Umbilical cord (tissue), 2 donors: ENCODE measurements at places on chromosomes 16 and 17. TPM values are rescaled to one million over a fixed set of nuclear protein-coding genes. Genes with fewer than 3 reads are reported as not detected.

PIK3R6 gene
- total RNA-seq = 0.48 TPM

GRCh38 chr17:3635474-3636153 lies 436 bp downstream of the SHPK start:
- DNase-seq = no peak

CSH1 gene
- 0.72 TPM for total RNA-seq

DNA sequence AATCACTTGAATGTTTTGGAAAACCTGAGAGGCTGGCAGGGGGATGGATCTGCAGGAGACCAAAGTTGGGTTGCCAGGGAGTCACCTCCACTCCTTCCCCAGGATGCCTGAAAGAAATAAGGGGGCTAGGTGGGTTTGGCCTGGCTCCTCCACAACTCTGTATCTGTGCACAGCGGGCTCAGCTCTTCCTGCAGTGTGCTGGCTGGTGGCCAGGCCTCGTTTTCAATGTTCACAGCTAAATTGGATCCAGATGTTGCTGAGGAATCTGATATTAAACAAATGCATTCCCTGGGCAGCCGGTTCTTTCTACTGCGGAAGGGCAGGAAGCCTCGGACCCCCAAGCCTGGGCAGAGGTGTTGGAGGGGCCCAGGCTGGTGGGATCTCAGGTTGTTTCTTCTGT lies 106.2 kb downstream of the N4BP1 start:
- DNase-seq = peak; percentile 92

GRCh38 chr17:71976011-71976649 lies 144.7 kb upstream of the SOX9 start:
- peak; percentile 97 for DNase-seq
